ENCODE measurements at places on chromosomes 6 and 20. TPM values are rescaled to one million over a fixed set of nuclear protein-coding genes. Genes with fewer than 3 reads are reported as not detected.

GRCh38 chr20:31596831-31597480, 8.1 kb upstream of the ID1 start:
- H3K27ac ChIP-seq, result peak overlapping the region; percentile 16
- H3K27me3 ChIP-seq, result no peaks in the 10 kb centered on the region
- DNase-seq, result no peak
- no peaks in the 10 kb centered on the region for H3K4me1 ChIP-seq

- H3K36me3 ChIP-seq, result peaks cover 6% of the 10 kb centered on the region
- no peaks in the 10 kb centered on the region for H3K4me1 ChIP-seq
- H3K27me3 ChIP-seq, result no peaks in the 10 kb centered on the region
- H3K4me3 ChIP-seq, result no peak overlapping the region
These were observed 18.6 kb downstream of the SLC9A8 start for GRCh38 chr20:49831022-49831769.

DNA sequence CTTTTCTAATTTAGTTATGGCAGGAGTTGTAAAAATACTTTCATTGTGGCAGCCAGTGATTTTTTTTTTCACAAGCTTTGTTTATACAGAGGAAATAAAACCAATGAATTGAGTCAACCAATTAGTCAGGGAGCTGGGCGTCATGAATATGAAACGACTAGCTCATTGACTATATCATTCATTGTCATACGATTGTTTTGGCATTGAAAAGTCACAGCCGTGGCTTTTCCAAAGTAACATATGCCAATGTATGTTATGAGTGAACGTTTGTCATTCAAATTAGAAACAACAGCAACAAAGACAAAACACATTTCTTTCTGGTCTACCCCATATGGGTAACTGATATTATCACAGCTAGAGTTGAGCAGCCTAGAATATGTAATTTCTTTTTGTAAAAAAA, 810.6 kb downstream of the EPHA7 start:
- no peak overlapping the region for H3K27ac ChIP-seq
- no peak for DNase-seq
- H3K4me1 ChIP-seq, result no peaks in the 10 kb centered on the region
- H3K4me3 ChIP-seq, result no peak overlapping the region
- H3K36me3 ChIP-seq, result no peaks in the 10 kb centered on the region

DNA sequence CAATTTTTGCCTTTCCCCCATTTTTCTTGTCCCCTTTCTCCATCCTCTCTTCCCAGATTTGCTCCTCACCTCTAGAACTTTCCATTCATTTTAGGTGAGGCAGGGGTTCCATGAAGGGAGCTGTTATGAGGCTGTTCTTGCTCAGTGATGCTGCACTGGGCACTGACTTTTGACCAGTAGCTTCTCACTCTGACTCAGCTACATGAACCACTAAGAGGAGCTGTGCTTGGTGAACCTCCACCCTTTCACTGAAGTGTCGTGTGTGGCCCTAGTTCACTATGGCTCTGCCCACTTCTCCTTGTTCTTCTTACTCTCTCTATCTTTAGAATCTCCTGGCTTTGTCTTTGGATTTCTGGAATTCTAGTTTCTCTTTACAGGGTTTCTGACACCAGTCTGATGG, 307.1 kb upstream of the RNF24 start:
- H3K36me3 ChIP-seq, result no peaks in the 10 kb centered on the region
- no peaks in the 10 kb centered on the region for H3K4me1 ChIP-seq
- H3K27ac ChIP-seq, result no peak overlapping the region

- no peaks in the 10 kb centered on the region for H3K4me1 ChIP-seq
- H3K36me3 ChIP-seq, result no peaks in the 10 kb centered on the region
- H3K27me3 ChIP-seq, result no peaks in the 10 kb centered on the region
- DNase-seq, result no peak
- H3K27ac ChIP-seq, result no peak overlapping the region
These were observed 298.4 kb downstream of the MAFB start for GRCh38 chr20:40390654-40391053.

NANP gene
- total RNA-seq, result 6.2 TPM

DNA sequence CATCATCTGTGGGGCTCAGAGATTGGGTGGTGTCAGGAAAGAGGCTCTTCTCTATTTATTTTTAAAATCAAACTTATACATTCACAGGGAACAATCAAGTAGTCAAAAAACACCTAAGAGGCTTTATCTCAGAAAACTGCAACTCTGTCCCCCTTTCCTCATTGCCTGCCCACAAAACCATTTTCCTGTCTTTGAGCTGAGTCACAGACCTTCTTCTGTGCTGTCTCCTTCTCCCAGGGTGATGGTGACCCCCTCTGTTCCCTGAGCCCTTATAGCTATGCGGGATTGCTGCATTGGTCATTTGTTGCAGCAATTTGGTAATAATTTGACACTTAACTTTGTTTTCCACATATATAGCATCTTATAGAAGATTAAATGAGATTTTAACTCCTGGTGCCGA, 195.2 kb upstream of the PROKR2 start:
- no peak overlapping the region for H3K4me3 ChIP-seq
- H3K27ac ChIP-seq, result no peak overlapping the region
- H3K27me3 ChIP-seq, result no peaks in the 10 kb centered on the region
- DNase-seq, result no peak
- H3K4me1 ChIP-seq, result no peaks in the 10 kb centered on the region

GRCh38 chr6:17107863-17108262, 6.0 kb downstream of the STMND1 start:
- no peak for DNase-seq
- H3K36me3 ChIP-seq, result no peaks in the 10 kb centered on the region
- H3K4me3 ChIP-seq, result no peak overlapping the region
- H3K4me1 ChIP-seq, result no peaks in the 10 kb centered on the region
- H3K27ac ChIP-seq, result no peak overlapping the region
- H3K27me3 ChIP-seq, result no peaks in the 10 kb centered on the region

MAP3K7 gene
- total RNA-seq, result 23.7 TPM

DNA sequence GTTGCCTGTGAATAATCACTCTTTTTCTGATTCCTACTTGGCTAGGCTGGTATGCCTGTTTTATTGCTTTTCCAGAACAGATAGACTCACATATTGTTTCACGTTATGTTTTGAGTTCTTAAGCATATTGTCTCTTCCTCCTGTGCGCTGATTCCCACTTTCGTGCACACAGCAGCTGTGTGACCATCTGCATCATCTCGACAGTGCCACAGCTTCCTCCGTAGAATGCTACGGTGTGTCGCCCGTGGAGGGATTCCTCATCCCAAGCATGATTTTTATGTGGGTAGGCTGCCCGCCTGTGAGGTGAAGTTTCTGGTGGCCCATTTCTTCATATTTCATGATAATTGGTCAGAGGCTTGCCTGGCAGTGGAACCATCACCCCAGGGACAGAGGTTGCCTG, 31.8 kb downstream of the PLCB4 start:
- H3K36me3 ChIP-seq, result no peaks in the 10 kb centered on the region
- no peak overlapping the region for H3K4me3 ChIP-seq
- H3K27me3 ChIP-seq, result no peaks in the 10 kb centered on the region
- no peak overlapping the region for H3K27ac ChIP-seq
- no peaks in the 10 kb centered on the region for H3K4me1 ChIP-seq

GRCh38 chr6:71258078-71258866, 30.3 kb upstream of the OGFRL1 start:
- no peaks in the 10 kb centered on the region for H3K27me3 ChIP-seq
- no peak for DNase-seq
- no peak overlapping the region for H3K4me3 ChIP-seq
- no peaks in the 10 kb centered on the region for H3K4me1 ChIP-seq

Measured in CD8-positive, alpha-beta memory T cell (primary cell).